ENCODE measurements at places on chromosomes 7 and 10. TPM values are rescaled to one million over a fixed set of nuclear protein-coding genes. Genes with fewer than 3 reads are reported as not detected.
A peak's percentile ranks its signal among the peaks of the same experiment; 100 is the strongest.

GRCh38 chr7:152351168-152351567 is 84.6 kb downstream of the KMT2C start:
- DNase-seq: no peak

The KCNMA1 gene
- 12.9 TPM for total RNA-seq

GRCh38 chr7:74439541-74439940 is 14.2 kb upstream of the GTF2IRD1 start:
- DNase-seq: no peak

The DKK1 gene
- 2.7 TPM for total RNA-seq

GRCh38 chr7:1671594-1672451 is 1.7 kb downstream of the ELFN1 start:
- no peak for DNase-seq

The CAPZA2 gene
- 390 TPM for total RNA-seq

- DNase-seq: no peak
Observed at GRCh38 chr10:44301781-44302355, 83.0 kb downstream of the CXCL12 start.

DNA sequence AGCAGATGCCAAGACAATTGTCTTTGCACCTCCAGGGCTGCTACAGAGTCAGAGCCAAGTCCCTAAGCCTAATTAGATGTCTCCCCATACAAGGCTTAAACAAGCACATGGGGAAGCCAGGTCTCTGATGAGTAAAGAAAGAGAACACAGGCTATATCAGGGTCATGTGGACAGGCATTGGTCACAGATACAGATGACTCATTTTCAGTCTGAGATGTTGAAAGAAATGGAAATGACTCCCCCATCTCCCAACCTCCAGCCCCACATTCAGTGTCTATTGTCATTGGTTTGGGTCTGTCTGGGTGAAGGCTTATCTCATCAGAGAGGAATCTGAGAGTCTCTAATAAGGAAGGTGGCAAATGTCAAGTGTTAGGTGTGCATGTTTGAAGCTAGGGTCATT is 290.1 kb upstream of the KIAA1217 start:
- DNase-seq: peak; percentile 16

DNA sequence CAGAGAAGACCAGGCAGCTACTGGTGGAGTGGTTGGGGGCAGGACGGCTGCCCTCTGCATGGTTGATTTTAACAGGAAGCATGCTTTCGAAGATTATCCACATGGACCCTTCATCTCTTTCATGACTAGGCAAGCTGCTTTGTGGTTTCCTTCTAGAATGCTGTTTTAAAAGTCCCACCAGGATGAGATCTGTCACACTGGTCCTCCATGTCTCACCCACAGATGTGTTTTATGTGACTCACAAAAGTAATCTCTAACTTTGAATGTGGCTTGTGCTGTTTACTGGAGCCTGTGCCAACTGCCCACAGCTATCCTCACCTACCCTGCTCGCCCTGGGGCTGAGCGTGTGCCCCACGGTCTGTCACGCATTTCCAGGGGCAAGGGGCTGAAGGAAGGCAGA is 188.8 kb downstream of the GFRA1 start:
- peak; percentile 89 for DNase-seq

DNA sequence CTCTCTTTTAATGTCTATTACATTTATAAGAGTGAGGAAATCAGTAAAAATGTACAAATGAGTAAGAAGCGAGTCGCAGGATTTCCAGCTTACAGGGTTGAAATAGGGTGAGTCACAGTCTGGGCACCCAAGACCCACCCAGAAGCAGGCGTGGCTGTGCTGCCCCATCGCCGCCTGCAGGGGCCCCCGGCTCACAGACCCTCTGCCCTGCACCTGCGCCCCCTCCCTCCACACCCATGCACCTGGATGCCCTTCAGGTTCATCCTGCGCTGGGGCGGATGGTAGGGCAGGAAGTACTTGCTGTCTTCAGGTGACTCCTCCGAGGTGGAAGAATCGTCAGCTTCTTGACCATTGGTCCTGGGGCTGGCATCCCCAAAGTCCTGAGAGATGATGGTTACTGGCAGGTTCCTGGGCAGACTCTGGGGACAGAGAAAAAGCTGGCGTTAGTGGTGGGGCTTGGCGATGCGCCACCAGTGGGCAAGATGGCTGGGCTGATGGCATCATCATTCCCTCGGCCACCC is 90.2 kb upstream of the GNA12 start:
- DNase-seq: peak; percentile 91

- DNase-seq: no peak
Observed at GRCh38 chr7:65225422-65226006, 148.1 kb upstream of the ZNF92 start.

The PLA2G12B gene
- 0.05 TPM for total RNA-seq

DNA sequence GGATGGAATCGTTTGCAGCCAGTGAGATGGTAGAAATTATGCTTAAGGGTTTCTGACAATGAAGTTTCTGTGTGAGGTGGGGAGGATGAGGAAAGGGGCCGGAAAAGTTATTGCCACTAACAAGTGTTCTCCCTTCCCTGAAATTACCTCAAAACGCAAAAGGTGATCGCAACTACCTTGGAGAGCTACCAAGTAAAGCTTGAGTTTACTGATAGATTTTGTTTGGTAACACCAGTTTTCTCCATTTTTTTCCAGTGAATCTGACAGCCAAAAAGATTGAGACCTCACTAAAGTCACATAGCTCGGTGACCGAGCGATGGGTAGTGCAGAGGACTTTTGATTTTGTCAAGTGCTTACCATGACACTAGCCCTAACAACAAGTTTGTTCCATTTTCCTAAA is 1.6 kb downstream of the SUV39H2 start:
- peak; percentile 24 for DNase-seq

The LAMB1 gene
- 329 TPM for total RNA-seq

GRCh38 chr7:117990834-117991233 is 117.6 kb upstream of the CTTNBP2 start:
- DNase-seq: no peak

The SERPINE1 gene
- total RNA-seq: 1,733 TPM

DNA sequence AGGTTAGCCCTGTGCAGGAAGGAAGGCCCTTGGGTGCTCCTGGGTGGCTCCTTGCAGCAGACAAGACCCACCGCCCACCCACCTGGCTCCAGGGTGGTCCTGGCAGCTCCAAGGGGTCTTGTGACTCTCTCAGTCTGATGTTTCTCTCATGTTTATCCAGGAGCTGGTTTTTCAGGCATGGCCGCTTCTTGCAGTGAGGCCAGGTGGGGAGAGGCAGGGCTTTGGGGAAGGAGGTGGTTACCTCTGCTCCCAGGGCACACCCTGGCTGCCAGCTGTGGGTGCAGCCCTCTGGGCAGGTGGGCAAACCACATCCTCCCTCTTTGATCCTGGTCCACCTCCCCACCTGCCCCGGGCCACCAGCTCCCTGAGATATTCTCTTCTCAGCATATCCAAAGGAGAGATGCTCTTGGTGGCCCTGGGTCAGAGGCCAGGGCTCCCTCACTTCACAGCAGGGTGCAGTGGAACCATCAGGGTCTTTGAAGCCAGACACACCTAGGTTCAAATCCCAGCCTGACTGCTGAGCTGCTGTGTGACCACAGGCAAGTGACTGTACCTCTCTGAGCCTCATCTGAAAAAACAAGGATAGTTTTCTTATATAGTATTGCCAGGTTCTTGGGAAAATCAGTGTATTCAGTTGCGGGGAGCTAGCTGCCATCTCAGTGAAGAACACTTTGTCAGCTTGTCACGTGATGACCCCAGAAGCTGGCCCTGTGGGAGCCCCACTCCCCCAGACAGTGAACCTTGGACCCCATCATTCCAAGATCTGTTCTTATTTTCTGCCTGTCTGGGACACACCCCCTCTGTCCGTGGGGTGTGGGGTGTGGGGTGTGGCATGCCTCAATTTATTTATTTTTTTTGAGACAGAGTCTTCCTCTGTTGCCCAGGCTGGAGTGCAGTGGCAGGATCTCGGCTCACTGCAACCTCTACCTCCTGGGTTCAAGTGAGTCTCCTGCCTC is 11.5 kb downstream of the GTF2IRD1 start:
- no peak for DNase-seq

The CYP26C1 gene
- 0.65 TPM for total RNA-seq

DNA sequence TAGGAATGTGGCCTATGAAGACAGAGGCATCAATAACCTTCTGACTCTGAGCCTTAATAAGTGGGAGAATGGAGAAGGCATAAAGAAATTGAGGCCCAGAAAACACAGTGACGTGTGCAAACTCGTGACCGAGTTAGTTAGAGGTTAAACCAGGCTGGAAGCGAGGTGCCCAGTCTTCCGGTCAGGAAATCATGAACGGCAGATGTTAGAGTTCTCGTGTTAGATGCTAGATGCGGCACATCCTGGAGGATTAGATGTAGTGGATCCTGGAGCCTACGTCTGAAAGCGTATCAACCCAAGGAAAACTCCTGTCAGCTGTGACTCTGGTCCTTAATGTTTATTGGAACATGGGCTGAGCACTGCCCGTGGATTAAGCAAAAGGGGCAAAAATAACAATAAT is 275.9 kb downstream of the TCF7L2 start:
- DNase-seq: no peak

The WNT8B gene
- not detected for total RNA-seq

DNA sequence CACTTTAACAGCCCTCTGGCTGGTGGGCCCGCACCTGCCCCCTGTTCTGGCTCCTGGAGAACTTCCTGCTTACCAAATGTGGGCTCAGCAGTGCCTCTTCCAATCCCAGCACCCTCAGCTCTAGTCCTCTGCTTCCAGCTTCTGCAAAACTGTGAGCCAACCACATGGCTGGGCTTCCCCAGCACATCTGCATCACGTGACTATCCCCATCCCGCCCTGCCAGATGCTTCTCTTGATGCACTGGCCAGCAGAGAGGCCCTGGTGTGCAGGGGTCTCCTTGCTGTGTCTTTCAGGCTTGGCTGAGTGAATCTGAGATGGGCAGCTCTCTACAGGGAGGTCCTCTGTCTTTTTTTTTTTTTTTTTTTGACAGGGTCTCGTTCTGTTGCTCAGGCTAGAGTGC is 43.8 kb upstream of the DMBT1 start:
- no peak for DNase-seq

- DNase-seq: no peak
Observed at GRCh38 chr10:62471711-62472110, 97.5 kb downstream of the ZNF365 start.

- no peak for DNase-seq
Observed at GRCh38 chr10:127904311-127905000, 2.4 kb upstream of the PTPRE start.

DNA sequence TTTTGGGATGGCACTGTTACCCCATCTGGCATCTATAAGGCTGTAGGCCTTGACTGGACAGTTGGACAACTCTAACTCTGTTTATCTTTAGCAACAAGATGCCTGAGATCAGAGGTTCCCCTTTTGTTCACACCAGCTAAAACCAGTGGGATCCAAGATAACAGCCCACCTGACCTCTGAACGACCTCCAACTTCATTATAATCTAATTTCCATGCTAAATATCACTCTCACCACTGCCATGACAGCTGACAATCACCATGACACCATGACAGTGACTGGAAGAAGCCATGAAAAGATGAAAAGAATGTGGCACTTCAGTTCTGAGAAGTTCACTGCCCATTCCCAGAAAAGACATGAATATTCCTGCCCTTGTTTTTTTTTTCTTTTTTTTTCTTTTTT is 281.4 kb upstream of the TAC1 start:
- DNase-seq: no peak

DNA sequence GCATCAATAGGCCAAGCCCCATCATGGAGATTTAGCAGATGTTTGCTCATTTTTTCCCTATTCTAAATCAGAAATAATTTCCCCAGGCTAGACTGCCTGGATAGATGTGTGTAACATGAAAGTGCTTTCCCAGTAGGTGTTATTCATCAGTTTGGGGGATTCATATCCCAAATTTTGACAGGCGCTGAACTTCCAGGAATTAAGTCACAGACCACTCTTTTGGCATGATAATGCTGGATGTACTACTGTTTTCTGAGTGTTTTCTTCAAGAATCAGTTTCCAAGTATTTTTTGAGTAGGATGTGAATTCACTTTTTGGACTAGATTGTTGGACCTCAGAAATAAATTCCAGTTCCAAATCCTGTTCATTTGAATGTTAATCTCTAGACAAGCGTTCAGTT is 637.4 kb downstream of the REEP3 start:
- no peak for DNase-seq

- no peak for DNase-seq
Observed at GRCh38 chr10:32268788-32269187, 78.2 kb downstream of the EPC1 start.

The NUTM2E gene
- not detected for total RNA-seq

The PLCE1 gene
- total RNA-seq: 4.4 TPM

The CLDN4 gene
- 689 TPM for total RNA-seq

DNA sequence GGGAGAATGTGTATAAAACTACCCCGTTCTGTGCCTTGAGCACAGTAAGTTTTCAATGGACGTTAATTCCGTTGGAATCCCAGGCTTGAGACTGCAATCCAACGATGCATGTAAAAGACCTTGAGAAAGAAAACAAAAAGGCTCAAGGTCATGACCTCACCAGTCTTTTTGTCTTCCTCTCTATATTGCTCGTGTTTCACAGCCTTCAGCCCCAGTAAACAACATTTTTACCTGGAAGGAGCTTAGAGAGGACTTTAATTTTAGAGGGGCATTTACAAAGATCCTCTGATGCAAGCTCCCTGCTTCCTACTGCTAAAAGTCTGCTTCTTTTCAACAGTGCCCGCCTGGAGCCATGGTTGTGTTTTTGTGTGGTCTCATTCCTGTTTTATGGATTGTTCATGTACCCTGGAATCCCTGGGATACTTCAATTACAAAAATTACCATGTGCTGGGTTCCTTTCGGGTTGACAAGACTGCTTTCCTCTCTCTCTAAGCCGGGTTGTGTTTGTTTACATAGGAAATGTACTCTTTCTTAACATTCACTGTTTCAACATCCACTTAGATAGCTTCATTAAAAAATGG is 320.1 kb upstream of the NFE2L3 start:
- DNase-seq: peak; percentile 44

DNA sequence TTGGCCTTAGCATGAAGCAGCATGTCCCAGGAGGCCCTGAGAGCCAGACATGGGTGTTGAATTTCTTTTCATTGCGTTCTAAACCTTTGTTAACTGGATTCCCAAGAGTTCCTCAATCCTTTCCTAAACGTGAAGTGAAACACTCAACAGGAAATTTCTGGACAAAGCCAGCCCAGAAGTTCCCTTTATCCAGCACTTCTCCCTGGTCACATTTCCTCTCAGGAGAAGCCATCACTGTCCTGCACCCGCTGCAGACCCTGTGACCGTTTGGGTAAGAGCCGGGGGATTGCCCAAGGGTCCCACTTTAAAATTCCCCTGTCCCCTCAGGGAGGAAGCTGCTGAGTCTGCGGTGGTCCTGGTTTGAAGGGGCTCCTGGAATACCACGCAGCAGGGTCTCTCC is 88.0 kb upstream of the ZPBP start:
- DNase-seq: no peak

DNA sequence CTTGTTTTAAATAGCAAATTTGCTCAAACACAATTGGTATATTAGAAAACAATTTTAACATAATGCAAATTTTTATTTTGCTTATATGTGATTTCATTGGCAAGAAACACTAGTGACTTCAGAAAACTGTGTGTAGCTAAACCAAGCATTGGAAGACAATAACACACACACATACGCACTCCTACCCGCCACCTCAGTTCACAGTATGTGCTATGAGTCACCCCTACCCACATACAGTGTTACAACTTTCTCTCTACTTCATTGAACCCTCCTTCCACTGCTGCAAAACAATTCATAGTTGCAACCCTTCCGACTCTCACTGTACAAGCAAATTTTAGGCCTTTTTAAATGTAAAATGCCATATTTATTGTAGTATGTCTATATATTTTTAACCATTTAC is 119.9 kb upstream of the THSD7A start:
- DNase-seq: peak; percentile 6

The SAP25 gene
- not detected for total RNA-seq

The ETV1 gene
- total RNA-seq: 2.3 TPM

The ANKRD2 gene
- 31.3 TPM for total RNA-seq

The FBXO24 gene
- not detected for total RNA-seq
